ENCODE measurements at places on chromosomes 3 and 15.

- no peak for DNase-seq
Measured at GRCh38 chr15:23646165-23647000, 1.3 kb downstream of the MAGEL2 start.

DNA sequence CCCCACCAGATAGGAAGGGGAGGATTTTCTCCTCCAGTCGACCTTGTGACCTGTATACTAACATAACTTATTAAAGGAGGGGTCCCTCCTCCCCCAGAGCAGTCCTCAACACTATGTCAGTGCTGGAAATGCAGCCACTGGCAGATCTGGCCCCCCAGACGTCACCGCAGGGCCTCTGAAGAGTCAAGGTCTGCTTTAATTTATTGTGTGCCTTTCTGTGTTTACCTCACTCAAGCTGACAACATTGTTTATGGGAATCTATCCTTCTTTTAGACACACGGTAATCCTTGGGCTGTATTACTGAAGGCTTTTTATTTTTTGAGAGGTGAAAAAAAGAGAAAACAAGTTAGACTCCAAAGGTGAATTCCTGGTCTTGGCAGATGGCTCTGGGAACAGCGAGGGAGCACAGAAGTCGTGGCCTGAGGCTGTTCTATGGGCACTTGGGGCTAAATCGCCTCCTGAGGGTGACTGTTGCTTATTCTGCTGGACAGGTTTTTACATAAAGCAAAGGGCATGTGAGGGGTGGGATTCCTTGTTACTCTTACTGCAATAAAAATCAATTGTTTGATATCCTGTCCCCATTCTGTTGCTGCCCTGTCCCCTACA, 13.5 kb upstream of the NR2C2 start:
- DNase-seq, result no peak

DNA sequence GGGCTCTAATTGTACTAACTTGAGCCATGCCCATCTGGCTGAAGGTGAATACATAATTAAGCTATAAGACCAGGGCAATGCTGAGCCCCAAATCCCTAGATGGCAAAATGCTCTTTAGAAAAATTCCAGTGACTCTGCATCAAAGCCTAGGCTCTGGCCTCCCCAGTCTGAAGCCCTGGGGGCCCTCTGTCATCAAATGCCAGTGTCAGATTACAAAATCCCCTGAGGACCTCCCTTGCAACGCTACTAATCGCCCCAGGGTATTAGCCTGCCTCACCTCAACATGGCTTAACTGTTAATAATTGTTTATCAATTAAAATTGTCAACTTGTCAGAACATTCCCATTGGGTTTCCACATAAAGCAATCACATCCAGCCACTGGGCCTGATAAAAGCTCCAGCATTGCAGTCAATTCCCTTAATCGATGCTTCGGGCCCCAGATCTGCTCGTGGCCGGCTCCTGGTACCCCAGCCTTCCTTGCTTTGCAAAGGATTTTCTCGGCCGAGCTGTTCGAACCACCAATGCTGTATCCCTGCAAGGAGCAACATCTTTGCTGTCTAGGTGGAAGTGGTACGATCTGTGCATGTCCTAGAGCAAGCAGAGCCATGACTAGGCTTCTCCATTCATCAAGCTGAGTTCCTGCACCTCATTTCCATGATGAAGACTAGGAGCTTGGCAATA, 151.7 kb downstream of the MEGF11 start:
- no peak for DNase-seq

- DNase-seq, result peak; percentile 80
Measured at GRCh38 chr15:40506964-40507571, 36.3 kb downstream of the CHST14 start.

- no peak for DNase-seq
Measured at GRCh38 chr15:64343841-64344240, 12.1 kb downstream of the CSNK1G1 start.

DNA sequence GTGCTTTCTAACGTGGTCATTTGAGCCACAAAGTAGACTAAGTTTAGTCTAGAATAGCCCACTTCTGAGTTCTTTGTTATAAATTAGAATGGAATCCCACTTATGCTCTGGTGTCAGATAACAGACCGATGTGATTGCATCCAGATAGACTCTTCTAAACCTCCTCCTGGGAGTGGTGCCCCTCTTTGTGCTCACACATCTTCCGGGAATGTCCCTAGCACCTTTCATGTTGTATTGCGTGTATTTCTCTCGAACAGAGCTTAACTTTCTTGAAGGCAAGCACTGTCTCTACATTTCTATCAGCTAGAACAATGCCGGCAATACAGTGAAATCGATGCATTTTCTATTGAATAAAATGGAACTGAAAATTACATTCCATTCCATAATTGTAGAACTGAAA, 23.0 kb downstream of the CP start:
- no peak for DNase-seq

DNA sequence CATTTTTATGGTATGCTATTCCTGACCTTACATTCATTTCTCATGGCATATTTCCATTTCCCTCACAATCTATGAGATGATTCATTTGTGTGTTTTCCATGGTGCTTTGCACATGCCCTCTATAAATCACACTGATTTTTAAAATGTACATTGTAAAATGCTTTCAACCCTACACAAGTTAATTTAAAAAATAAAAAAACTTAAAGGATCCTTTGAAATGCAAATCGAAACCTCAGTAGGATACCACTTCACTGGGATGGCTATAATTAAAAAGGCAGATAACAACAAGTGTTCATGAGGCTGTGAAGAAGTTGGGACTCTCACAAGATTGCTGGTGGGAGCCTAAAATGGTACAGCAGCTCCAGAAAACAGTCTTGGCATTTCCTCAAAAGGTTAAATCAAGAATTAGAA, 83.5 kb downstream of the FMN1 start:
- no peak for DNase-seq

- DNase-seq, result no peak
Measured at GRCh38 chr3:73616056-73616455, 8.7 kb downstream of the PDZRN3 start.

GRCh38 chr15:78712797-78713515, 71.9 kb upstream of the CHRNB4 start:
- DNase-seq, result peak; percentile 21

DNA sequence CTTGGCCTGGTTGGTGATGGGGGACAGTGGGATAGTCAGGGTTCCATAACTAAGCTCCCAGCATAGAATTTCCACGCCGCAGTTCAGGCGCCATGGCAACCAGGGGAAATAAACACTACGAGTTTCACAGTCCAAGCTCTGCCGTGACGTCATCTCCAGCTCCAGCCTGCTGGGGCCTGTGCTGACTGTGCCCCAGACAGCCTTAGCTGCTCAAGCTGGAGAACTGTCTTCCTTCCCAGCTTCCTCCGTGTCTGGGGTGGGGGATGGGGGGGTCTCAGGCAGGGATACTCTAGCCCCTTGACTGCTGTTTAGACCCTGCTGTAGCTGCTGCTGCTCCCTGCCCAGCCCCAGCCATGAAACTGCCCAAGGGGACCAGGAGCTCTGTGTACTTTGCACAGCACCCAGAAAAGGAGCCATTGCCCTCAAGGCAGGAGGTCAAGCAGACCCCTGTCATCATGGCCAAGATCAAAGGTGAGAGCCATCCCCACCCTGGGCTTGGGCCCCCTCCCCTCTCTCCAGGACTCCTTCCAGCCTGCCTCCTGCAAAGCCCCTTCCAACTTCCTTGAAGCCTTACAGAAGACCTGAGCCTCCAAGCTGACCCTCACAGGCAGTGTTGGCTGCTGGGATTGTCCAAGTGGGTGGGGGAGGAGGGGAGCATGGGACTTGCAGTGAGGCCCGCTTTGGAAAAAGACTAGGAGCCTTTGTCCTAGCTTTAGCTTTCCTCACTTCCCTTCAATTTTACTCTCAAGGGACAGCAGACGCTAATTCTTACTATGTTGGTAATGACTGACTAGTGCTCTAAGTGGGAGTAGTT, 11.4 kb upstream of the CSPG4 start:
- no peak for DNase-seq

- DNase-seq, result no peak
Measured at GRCh38 chr3:4581498-4581897, 88.3 kb downstream of the ITPR1 start.

DNA sequence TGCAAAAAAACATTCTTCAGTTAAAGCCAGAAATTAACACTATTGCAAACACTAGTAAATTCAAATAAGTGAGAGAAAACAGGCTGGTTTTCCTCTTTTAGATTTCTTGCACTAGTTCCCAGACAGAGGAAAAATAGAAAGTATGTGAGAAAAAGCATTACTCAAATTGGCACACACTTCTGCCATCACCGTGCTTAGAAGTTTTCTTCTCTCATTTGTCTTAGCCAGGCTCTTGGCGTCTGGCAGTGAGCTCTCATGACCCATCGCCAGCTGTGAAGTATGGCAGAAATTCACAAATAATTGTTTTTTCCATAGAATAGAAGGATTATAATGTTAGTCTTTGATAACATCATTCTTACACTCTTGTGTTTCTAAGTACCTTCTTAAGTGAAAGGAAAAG, 515.9 kb downstream of the GBE1 start:
- DNase-seq, result no peak

DNA sequence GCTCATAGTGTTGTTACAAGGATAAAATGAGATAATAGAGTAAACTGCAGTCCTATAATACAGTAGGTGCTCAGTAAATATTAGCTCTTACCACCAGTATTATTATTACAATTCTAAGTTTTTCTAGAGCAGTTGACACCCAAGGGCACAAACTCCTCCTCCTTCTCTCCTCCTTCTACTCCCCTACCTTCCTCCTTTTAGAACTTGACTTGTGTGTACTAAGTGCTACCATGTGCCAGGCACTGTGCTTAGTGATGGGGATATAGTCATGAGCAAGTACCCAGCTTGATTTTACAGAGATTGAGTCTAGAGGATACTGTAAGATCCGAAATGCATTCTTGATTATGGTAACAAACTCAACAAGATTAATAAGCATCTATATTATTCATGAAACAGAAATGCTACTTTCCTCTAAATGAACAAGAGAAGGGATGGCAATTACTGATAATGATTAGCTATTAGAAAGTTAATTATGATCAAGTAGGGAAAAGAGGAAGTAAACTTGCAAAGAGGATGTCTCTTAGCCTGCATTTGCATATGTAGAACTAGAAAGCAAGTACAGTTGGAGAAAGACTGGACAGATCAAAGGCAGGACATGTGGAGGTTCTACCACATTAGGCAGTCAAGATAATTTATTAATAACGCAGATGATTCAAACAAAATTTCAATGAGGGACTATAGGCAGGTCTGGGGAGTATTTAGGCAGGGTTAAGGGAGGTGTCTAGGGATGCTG, 72.3 kb downstream of the CLDN11 start:
- no peak for DNase-seq
